ENCODE measurements at places on chromosomes 5 and 9.

GRCh38 chr5:37838152-37838932 lies 1.5 kb downstream of the GDNF start:
- DNase-seq, result no peak

DNA sequence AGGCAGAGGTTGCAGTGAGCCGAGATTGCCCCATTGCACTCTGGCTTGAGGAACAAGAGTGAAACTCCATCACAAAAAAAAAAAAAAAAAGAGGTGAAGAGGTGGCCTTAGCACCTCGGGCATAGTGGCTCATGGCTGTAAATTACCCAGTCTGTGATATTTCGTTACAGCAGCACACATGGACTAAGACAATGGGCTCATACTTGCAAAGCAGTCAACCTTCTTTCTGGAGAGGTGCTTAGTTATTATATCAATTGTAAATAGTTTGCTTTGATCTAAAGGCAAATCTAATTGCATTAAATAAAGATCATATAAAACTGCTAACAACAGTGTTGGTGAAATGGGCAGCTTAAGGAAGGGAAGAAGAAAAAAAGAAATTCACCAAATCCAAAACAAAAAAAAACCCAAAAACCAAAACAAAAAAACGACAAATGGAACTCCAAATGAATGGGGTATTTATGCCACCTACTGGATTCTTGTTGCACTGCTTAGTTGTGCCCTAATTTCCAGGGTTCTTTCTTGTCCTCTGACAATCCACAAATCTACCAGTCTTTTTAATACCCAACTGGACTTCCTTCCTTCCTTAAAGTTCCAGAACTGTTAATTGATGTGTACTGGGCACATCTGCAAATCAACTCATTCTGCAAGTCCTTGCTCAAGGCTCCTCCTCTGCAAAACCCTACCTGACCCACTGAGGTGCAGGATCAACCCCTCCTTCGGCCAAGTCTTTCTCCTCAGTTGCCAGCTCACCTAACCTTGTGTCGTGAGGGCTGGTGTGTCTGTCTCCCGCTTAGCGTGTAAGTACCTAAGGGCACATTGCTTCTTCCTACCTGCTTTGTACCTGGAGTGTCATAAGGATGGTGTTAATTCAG lies 35.0 kb upstream of the DMRT1 start:
- DNase-seq, result no peak

- DNase-seq, result no peak
These were observed 264.6 kb upstream of the CLINT1 start for GRCh38 chr5:158123595-158123994.

GRCh38 chr5:78979117-78979742 lies 5.9 kb downstream of the ARSB start:
- DNase-seq, result no peak

GRCh38 chr5:156755421-156756087 lies 94.5 kb upstream of the PPP1R2B start:
- DNase-seq, result no peak

DNA sequence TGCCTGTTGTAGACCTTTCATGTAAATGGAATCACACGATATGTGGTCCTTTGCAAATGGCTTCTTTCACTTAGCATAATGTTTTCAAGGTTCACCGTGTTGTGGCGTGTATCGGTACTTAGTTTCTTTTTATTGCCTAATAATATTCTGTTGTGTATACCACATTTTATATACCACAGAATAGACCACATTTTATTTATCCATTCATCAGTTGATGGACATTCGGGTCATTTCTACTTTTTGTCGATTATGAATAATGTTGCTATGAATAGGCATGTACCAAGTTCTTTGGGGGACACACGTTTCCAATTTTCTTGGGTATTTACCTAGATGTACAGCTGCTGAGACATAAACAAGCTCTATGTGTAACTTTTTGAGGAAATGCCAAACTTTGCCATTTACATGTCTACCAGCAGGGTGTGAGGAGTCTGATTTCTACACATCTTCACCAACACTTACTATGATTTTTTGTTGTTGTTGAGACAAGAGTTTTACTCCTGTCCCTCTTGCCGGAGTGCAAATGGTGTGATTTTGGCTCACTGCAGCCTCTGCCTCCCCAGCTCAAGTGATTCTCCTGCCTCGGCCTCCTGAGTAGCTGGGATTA lies 144.7 kb downstream of the RGS3 start:
- DNase-seq, result no peak

DNA sequence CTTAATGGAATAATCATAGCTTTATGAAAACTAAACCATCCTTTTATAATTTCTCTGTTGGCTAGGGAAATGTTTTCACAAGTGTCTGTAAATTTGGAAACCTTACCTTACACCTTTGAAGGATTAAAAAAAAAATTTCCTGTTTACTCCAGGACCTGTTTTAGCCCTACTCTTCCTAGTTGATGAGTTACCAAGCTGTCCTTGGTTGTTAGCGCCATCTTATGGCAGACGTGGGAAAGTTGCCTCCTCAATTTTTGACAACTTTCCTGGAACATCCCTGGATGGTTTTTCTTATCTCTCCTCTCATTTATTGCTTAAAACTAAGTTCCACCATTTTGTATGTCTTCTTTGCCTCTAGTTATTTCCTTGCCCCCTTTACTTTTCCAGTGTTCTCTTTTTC lies 25.7 kb downstream of the ZSWIM6 start:
- DNase-seq, result no peak

Measured in NCI-H2081 treated with DMSO at 0.1 percent for 48 hours (cell line).